ENCODE measurements at places on chromosomes 11 and 22.
A peak's percentile ranks its signal among the peaks of the same experiment; 100 is the strongest.

DNA sequence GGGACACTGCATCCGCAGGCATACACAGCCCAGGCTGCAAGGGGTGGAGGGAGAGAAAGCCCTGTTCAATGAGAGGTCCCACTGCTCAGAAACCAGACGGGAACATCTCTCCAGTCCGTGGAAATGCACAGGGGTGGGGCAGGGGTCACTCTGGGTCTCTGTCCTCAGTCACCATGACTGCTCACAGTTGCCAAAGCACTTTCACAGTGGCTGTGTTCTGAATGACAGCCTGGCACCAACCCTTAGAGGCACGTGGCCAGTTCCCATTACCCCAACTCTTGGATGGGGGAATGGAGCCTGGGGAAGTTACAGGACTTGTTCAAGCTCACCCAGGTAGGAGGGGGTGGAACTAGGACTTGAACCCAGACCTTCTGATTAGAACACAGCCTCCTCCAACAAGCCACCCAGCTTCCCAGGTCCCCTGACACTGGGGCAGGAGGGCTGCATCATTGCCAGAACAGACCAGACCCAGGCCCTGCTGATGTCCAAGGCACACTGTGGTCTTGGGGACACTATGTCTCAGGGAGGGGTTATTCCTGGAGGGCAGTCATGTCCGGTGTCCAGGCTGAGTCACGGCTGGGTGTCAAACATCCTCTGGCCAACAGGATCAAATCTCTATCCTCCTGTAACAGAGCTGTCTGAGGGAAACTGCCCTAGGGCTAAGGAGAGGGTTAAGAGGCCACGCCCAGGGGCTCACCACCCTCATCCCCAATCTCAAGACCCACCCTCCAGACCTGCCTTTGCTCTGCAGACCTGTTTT, 8.2 kb downstream of the ZNF70 start:
- DNase-seq, result no peak

DNA sequence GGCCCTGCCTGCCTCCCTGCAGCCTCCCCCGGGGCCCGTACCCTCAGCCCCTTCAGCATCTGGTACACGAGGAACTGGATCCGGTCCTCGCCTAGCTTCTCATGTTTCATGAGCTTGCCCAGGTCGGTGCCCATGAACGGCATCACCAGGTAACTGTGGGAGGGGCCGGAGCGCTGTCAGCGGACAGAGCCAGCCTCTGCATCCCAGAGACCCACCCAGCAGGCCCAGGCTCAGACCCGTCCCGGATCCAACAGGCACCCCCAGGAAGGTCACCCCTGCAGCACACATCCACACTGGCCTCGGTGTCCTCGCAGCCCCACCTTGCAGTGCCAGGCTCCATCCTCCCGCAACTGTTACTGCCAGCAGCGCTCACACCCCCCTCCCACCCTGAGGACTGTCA, 4.4 kb downstream of the MAPK12 start:
- DNase-seq, result no peak

DNA sequence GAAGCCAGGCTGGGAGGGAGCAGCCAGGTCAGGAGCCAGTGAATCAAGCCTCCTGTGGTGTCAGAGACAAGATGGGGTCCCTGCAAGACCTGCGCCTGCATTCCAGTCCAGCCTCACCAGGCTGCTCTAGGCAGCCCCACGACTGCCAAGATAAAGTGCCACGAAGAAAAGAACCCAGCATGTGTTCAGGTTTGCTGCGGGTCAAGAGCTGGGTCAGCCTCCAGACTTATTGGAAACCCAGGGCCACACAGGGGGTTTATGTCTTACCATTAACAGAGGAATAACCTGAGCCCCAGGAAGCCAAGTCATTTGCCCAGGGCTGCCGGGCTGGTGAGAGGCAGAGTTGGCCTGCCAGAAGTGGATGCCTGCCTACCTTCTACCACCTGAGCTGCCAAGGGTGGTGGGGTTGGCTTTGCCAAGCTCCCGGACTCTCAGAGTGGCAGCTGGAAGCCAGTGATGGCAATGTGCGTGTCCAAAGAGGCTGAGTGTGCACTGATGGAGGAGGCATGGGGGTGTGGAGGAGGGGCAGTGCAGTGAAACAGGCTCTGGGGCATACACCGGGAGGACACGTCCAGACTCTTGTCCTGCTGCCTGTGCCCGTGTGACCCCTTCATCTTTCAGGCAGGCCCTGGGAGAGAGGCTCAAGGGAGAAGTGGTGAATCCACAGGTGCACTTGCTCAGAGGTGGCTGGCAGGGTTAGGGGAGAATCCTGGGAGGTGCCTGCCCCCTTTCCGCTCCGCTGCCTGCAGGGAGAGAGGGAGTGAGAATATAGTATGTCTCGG, 1.7 kb downstream of the RASD2 start:
- no peak for DNase-seq

GRCh38 chr11:71349627-71350026, 97.2 kb upstream of the SHANK2 start:
- DNase-seq, result no peak

- no peak for DNase-seq
These were observed 21.0 kb upstream of the TMEM123 start for GRCh38 chr11:102473543-102473942.

- DNase-seq, result peak; percentile 73
These were observed 646 bp upstream of the PATZ1 start for GRCh38 chr22:31346733-31347250.
